ENCODE measurements at places on chromosomes 2 and 18. TPM values are rescaled to one million over a fixed set of nuclear protein-coding genes. Genes with fewer than 3 reads are reported as not detected.

DNA sequence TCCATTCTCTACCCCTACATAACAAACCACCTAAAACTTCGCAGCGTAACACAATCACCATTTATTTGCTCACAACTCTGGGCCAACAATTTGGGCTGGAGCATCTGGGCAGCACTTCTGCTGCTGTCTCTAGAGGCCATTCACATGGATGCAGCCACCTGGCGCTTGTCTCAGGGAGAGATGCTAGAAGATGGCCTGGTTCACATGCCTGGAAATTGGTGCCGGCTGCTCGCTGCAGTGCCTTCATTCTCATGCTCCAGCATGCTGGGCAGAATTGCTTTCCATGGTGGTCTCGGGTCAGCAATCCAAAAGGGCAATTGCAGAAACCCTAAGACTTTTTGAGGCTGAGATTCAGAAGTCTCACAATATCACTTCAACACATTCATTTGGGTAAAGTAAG is 157.4 kb downstream of the SUCLG1 start:
- DNase-seq: no peak

AKAIN1 gene
- total RNA-seq: not detected

GRCh38 chr2:200814276-200814815 is 2.6 kb downstream of the BZW1 start:
- DNase-seq: no peak

TSPYL6 gene
- not detected for total RNA-seq

DNA sequence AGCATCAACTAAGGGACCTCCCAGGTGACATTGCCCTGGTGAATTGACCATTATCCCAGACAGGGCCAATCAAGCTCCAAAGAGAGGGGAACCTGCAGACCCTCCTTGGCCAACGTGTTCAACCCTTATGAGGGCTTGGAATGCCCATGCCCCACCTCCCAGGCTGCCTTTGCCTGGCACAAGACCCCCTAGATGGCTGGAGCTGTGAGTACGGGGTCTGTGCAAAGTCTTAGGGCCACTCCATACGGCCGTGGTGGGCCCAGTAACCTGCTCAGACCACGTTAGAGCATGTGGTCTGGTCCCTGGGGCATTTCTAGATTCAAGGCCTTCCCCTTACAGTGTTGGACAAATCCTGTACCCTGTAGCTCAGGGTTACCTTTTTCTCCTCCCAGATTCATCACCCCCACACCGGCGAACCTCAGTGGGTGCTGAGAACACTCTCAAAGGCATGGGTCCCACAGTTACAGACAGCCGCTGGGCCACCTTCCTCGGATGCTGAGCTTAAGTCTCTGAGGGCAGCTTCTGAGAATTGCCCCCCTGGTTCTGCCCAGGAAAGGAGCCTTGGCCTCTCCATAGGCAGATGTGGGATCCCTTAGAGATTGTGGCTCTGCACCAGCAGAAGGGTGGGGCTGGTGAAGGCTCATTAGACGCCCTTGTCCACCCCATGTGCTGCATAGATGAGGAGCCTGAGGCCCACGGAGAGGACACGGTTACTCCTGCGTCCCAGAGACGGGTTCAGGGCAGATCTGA is 18.3 kb upstream of the KCNK3 start:
- DNase-seq: no peak

DNA sequence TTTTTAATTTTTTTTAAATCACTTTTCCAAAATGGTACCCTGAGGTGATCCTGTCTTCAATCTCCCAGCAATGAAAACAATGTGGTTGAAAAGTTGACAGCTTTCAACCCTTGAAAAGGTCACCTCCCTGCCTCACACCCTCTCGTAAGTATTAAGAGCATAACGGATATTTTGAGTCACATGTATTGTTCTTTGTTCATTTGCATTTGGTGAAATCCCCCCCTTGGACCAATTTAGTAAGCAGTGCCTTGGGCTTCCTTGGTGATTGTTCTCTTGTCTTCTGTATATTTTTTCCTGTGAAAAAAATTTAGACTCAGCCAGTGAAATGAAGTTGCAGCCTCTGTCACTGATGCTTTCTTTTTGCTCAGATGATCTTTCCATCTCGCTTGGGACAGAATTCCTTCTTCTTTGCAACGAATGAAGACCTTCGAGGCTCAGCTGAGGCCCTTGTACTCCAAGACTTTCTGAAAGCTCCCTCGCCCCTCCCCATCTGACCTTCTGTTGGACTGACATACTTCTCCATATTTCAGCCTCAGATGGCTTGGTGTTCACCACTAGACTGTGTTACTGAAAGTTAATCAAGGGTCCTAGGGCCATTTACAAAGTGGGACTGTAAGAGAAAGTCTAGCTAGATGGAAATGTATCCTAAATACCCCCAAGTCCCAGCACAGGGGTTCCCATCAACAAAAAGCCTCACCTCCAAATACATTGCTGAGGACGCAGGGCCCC is 158.4 kb downstream of the BCL2 start:
- DNase-seq: peak; percentile 12

CFAP221 gene
- not detected for total RNA-seq

RUFY4 gene
- total RNA-seq: not detected

- DNase-seq: no peak
Observed at GRCh38 chr2:22894761-22895160, 490.2 kb upstream of the KLHL29 start.

TUBA4B gene
- total RNA-seq: not detected
